ENCODE measurements at places on chromosomes 16 and 17. TPM values are rescaled to one million over a fixed set of nuclear protein-coding genes. Genes with fewer than 3 reads are reported as not detected.
A peak's percentile ranks its signal among the peaks of the same experiment; 100 is the strongest.

- DNase-seq = no peak
- no peak overlapping the region for H3K27ac ChIP-seq
- H3K36me3 ChIP-seq = no peaks in the 10 kb centered on the region
- no peaks in the 10 kb centered on the region for H3K4me1 ChIP-seq
- no peaks in the 10 kb centered on the region for H3K27me3 ChIP-seq
Measured at GRCh38 chr16:48101069-48101674, 54.6 kb downstream of the ABCC12 start.

DNA sequence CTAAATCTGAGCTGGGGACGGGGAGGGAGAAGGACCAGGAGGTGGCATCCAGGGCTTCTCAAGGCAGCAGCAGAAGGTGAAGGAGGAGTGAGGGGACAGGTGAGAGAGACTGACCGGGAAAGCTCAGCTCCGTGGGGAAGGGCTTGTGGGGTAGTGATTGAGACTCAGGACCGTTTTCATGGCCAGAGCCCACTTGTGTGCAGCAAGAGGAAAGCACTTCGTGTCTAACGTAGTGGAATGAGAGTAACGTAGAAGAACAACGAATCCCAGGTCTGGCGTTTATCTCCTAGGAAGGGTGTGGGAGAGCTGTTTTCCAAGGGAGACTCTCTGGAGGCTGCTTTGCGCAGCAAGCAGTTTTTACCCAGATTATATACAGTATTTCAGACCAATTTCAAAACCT, 1.3 kb upstream of the CDH3 start:
- H3K4me3 ChIP-seq = no peak overlapping the region
- peaks cover 41% of the 10 kb centered on the region for H3K27me3 ChIP-seq
- no peak overlapping the region for H3K27ac ChIP-seq
- DNase-seq = no peak
- H3K4me1 ChIP-seq = no peaks in the 10 kb centered on the region

INCA1 gene
- total RNA-seq = 0.71 TPM

DNA sequence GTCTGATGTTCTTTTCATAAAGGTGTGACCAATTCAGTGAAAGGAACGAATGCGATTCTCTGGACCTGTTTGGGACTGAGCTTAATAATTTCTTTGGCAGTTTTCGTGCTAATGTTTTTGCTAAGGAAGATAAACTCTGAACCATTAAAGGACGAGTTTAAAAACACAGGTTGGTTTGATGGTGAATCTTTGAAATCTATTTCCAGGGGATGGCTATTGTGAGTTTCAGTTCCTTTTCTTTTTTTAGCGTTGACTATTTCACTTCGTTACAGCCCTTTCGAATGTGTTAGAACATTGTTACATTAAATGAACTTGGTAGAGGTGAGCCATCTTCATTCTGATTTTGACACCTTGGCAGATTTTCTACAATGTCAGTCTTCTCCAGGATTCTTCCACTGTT, 1.2 kb downstream of the TNFRSF17 start:
- H3K27me3 ChIP-seq = no peaks in the 10 kb centered on the region
- H3K4me1 ChIP-seq = no peaks in the 10 kb centered on the region
- DNase-seq = no peak
- H3K36me3 ChIP-seq = no peaks in the 10 kb centered on the region
- H3K4me3 ChIP-seq = no peak overlapping the region
- no peak overlapping the region for H3K27ac ChIP-seq

DNA sequence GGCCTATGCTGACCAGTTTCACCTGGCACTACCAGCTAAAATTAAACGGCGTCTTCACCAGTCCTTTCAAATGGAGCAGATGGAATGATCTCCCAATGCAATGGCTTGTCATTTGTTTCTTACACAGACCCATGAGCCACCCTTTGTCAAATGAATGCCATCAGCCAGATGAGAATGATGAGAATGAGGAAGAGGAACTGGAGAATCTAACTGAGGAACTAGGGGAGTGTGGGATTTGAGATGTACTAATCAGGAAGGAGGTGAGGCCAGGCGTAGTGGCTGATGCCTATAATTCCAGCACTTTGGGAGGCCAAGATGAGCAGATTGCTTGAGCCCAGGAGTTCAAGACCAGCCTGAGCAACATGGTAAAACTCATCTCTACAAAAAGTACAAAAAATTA, 116.4 kb downstream of the HS3ST3A1 start:
- no peaks in the 10 kb centered on the region for H3K36me3 ChIP-seq
- no peaks in the 10 kb centered on the region for H3K4me1 ChIP-seq
- DNase-seq = no peak
- no peak overlapping the region for H3K4me3 ChIP-seq
- H3K27me3 ChIP-seq = no peaks in the 10 kb centered on the region

DNA sequence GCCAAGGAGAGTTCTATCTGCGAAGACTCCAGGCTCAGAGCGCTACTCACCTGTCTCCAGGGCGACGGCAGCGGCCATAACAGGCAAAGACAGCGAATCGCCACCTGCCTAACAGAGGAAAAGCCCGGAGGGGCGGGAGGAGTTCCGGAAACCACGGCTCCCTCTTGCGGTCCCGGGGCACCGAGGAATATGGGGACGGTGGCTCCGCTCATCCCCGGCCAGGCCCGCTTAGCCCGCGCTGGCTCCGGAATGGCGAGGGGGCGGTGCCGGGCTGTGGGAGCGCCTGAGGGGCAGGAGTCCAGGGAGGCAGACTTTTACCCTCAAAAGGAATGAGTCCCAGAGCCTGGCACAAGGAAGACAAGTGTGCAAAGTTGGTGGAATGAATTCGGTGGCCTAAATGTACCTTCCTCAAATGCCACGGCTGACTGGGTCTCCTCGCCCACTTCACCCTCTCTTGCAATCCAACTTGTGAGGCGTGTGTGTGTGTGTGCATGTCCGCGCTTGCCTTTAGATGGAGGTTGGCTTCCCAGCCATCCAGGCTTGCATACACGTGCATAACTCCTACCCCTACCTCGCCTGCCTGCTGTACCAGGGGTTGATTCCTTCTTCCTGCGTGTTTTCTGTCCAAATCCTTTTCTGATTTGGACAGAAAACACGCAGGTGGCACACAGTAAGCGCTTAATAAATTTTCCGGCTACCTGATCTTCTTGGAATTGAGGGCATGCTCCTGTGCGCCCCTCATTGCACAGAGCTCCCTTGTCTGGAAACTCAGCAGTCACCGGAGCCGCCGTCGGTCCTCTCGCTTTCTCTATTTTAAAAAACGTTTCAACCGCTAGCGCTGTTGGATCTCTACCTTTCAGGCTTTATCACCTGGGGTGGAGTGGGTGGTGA, 3.5 kb downstream of the C17orf100 start:
- H3K27ac ChIP-seq = no peak overlapping the region
- no peak for DNase-seq
- no peak overlapping the region for H3K4me3 ChIP-seq

DNA sequence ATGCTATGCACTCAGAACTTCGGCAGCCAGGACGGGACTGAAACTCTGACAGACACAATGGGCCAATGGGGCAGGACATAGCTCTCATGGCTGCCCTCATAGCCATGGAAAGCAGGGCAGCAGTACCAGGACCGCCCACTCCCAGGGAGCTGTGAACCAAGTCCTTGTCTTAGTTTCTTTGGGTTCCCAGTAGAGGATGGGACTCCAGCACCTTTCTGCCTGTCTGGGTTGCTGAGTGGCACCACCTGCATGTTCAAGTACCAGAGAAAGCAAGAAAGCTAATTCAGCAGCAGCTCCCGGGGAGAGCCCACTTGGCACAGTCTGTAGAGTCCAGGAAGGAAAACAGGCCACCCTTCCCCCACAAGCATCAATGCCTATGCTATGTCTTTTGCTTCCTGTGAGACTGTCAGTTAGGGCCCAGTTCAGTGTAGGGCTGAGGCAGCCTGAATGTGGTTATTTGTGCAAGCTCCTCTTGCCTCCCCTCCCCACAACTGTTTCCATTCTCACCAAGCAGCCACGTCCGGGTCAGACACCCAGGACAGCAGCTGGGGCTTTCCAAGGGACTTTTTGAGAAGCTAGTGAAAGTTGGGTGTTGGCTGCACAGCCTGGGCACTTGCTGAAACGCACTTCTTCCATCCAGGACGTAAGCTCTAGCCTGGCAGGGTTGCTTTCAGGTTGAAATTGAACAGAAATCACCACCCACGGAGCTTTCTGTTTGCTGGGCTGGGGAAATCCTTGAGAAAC, 7.8 kb downstream of the SUPT4H1 start:
- DNase-seq = peak; percentile 5
- H3K4me3 ChIP-seq = no peak overlapping the region
- no peak overlapping the region for H3K27ac ChIP-seq
- H3K36me3 ChIP-seq = peaks cover 34% of the 10 kb centered on the region

C1QTNF8 gene
- total RNA-seq = not detected

DNA sequence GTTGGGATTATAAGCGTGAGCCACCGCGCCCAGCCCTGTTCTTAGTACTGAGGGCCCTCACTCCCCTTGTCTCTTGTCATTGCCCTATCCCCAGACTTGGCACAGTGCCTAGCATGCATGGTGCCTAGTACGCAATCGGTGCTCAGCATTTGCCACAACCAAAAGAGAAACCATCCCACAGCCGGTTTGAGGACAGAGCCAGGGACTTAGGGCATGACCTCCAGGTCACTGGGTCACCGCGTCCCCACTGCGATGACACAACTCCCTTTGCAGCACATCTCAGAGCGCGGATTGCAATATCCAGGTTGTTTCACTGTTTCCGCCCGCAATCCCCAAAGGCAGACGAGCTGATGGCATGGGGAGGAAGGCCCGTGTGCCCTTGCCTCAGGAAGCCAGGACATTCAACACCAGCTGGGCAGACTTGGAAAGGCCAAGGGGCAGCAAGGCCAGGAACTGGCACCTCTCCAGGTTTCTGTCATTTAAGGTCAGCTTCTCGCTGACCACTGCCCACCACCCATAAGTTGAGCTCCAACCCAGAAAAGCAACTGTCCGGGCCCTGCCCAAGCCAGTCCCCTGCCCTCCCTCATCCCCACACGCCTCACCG, 274.5 kb downstream of the MRTFB start:
- H3K4me3 ChIP-seq = no peak overlapping the region
- no peaks in the 10 kb centered on the region for H3K36me3 ChIP-seq
- no peaks in the 10 kb centered on the region for H3K27me3 ChIP-seq
- no peak overlapping the region for H3K27ac ChIP-seq

KRTAP4-9 gene
- not detected for total RNA-seq

DNA sequence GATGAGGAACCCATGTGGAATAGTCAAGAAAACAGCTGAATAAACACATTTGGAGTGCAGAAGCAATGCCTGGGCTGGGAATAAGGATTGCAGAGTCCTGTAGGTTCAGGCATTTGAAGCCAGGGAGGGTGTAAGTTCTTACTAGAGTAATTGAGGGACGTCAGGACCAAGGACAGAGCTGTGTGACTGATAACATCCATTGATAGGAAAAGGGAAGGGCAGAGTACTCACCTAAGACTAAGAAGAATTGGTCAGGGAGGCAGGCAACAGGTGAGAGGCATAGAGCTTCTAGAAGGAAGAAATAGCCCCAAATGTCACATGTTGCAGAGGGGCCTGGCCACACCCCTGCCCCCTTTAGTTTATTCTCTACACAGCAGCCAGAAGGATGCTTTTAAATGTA, 79.8 kb upstream of the TMEM132E start:
- H3K4me3 ChIP-seq = no peak overlapping the region
- peak; percentile 31 for DNase-seq
- no peak overlapping the region for H3K27ac ChIP-seq
- H3K27me3 ChIP-seq = no peaks in the 10 kb centered on the region
- H3K4me1 ChIP-seq = no peaks in the 10 kb centered on the region
- no peaks in the 10 kb centered on the region for H3K36me3 ChIP-seq

DNA sequence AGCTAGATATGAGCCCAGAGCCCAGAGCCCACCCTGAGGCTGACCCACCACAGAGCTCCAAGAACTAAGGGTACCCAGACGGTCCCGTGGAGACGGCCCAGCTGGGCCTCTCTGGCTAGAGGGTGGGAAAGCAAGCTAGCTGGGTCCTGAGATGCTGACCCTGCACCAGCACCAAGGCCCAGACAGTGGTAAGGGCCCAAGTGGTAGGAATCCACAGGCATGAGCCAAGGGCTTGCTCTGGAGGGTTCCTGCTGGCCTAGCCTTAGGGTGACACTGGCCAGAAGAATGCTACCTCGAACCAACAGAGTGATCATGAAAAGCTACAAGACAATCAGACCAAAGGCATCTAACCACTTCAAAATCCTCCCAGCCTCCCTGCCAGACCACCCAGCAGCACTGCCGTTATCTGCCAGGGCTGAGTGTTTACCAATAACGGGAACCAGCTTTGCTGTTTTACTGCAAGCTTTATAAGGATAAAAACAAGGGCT, 13.2 kb downstream of the HIC1 start:
- H3K4me3 ChIP-seq = no peak overlapping the region
- no peak for DNase-seq
- peak overlapping the region; percentile 78 for H3K27ac ChIP-seq

ABCC11 gene
- not detected for total RNA-seq

TM4SF5 gene
- not detected for total RNA-seq

UBE2O gene
- total RNA-seq = 34.1 TPM
